Right cardiac atrium (tissue), 5 donors: ENCODE measurements at places on chromosomes 16 and 17. TPM values are rescaled to one million over a fixed set of nuclear protein-coding genes. Genes with fewer than 3 reads are reported as not detected.

XAF1 gene
- total RNA-seq: 26.8 TPM

EFCAB13 gene
- 8.5 TPM for total RNA-seq

NXN gene
- 14.7 TPM for total RNA-seq

MT1F gene
- total RNA-seq: 3.5 TPM

DPEP2 gene
- total RNA-seq: 1.5 TPM

MEOX1 gene
- total RNA-seq: 4.7 TPM

PHOSPHO1 gene
- total RNA-seq: 0.50 TPM

PDXDC1 gene
- 87.1 TPM for total RNA-seq

EVPL gene
- total RNA-seq: not detected

PRAC1 gene
- total RNA-seq: not detected
